ENCODE measurements at places on chromosomes 3 and 15.

DNA sequence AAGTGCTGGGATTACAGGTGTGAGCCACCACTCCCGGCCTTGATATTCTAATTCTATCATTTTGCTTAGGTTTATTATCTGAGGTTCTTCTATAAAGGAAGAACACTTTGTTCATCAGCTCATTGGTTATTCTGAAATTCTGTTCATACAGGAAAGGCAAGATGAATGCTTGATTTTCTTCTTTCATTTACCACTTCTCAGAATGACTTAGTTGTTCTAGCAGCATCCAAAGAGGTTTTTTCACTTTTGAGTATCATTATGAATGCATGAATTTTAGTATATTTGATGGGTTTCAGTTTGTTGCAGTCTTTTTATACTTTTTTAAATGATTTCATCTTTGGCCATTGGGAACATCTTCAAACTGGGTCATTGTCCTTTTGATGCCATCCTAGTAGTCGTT, 51.8 kb downstream of the RNF111 start:
- no peak for DNase-seq

GRCh38 chr3:122635789-122636188, 44.9 kb upstream of the PARP14 start:
- no peak for DNase-seq

- DNase-seq, result no peak
These were observed 479.5 kb downstream of the FHIT start for GRCh38 chr3:60771766-60772165.

DNA sequence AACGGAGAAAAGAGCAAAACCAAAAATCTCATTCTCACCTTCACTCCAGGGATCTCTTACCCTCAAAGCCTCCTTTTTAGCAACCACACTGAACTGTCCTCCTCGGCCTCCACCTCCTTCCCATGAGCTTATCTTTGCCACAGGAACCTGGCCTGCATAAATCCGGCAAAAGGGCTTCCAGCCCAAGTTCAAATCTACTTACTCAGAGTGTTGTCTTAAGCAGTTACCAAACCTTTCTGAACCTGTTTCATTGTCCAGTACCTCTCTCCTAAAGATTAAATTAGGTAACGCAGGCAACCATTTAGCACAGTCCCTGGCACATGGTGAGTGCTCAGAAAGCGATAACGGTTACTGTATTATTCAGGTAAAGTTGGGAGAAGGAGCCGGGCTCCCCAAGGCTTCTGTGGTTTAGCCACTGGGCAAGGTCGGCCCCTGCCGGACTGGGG, 777 bp downstream of the CIB1 start:
- no peak for DNase-seq

DNA sequence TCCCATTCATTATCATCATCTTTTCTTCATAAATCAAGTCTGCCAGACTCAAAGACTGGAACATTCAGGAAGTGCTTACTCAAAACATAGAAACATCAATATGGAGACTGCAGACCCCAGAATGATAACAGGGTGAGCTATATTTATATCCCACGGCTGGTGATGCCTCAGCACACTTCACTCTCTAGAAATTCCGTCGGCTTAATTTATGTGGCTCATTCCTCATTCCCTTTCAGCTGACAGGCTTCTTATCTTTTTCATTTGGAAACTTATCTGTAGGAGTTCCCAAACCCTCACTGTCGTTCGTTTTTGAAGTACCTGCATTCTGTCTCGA, 45.5 kb downstream of the RFTN1 start:
- DNase-seq, result no peak
